CD4-positive, alpha-beta T cell treated with Interleukin-4 for 1 hour (primary cell): ENCODE measurements at places on chromosomes 7 and 10.
A peak's percentile ranks its signal among the peaks of the same experiment; 100 is the strongest.

DNA sequence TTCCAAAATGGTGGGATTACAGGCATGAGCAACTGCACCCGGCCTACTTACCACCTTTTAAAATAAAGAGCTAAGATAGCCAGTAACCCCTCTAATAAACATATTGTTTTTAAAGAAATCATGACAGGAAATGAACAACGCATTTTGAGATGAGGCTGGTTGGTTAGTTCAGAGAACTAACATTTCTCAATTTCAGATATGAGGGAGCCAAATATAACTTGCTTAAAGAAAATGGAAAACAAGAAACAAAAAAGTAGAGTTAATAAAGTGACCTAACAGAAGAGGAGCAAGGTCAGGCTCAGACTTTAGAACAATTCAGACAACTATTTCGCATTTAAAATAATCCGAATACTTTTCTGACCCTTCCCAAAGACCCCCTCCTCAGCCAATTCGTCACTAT lies 254.9 kb upstream of the PHF14 start:
- DNase-seq = no peak

DNA sequence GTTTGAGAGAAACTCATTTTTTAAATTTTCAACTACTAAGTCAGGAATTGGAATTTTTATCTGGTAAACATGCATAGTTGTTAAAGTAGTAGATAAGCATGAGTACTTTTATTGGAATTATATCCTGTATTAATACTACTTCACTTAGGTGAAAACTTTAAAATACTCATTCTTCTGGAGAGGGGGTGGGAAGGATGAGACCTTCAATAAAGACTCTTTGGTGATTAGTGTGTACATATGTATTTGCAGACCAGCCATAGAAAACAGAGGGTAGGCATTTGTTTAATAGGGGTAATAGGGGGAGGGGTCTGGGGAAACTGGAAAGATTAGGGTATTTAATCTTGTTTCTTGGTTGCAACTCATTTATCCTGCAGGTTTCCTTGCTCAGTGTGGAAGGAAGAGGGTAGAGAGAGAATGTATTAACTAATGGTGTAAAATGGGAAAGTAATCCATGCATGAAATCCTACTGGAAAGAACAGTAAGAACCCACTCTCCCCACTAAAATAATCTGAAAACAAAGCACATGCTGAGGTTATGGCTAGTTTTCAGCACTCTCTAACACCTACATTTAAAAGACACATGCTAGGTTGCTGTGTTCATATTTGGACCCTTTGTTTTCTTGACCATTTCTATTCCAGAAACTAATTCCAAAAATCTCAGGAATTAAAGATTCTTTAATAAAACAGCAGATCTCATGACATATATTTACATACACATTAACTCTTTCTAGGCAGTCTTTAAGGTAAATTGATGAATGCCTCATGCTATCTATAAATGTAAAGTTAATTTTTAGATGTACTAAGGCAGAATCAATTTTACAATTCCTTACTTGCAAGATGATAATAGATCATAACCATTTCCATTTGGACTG lies 6.2 kb upstream of the IGF2BP3 start:
- no peak for DNase-seq

- no peak for DNase-seq
Measured at GRCh38 chr10:113767222-113767621, 15.7 kb downstream of the PLEKHS1 start.

DNA sequence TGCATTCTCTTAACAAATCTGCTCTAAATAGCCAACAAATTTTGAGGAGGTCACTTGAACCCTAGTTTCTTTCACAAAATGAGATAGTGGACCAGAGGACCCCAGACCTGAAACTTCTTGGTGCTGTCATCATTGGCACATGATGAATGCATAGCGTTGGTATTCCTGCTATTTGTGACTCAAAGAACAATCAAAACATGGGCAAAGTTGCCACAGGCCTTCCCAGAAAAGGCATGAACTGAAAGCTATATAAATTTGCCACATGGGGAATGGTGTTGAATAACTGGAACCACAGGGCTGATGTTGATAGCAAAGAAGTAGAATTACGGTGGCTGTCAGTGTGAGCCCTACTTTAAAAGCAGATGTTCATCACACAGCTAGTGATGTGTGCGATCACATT lies 219.9 kb upstream of the KMT2E start:
- no peak for DNase-seq

- DNase-seq = peak; percentile 8
Measured at GRCh38 chr10:128211064-128211504, 84.9 kb upstream of the MKI67 start.

- DNase-seq = no peak
Measured at GRCh38 chr7:151717415-151717814, 159.5 kb downstream of the PRKAG2 start.

DNA sequence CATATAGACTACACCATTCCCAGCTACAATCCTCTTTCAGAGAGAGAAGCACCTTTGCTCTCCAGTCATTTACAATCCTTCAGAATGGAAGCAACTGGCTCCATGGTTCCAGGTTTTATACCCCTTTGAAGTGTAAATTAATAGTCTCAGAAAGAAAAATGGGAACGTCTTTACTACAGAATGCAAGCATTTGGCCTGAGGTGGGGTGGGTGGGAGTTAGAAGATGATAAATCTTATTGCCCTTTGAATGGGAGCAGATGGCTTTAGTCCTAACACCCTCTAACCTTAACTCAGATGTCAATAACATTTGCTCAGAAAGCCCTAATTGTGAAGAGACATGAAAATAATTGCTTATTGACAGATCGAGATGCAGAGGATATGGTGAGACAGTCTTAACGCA lies 84.2 kb upstream of the KCNMA1 start:
- no peak for DNase-seq

DNA sequence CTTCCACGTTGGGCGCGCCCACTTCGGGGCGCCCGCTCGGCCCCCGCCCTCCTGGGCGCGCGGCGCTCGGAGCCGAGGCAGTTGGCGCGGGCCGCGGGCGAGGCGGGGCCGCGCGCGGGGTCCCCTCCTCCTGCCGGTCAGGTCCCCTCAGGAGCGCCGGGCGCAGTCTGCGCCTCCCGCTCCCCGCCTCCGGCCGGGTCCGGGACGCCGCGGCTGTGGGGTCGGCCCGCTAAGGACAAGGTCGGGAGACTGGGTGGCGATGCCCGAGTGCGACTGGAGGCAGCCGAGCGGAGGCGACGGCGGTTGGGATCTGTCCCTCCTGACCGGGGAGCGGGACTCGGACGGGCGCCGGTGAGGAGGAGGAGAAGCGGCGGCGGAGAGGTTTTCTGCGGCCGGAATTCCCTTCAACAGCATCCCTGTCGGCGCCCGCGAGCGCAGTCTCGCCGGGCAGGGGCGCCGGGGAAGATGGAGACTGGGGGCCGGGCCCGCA lies at the start of gene ATRNL1:
ATRNL1 (plus strand) TSS at position 80 of the 490 bp plus-strand sequence; CDS start at position 466, 386 bp downstream.
- no peak for DNase-seq

DNA sequence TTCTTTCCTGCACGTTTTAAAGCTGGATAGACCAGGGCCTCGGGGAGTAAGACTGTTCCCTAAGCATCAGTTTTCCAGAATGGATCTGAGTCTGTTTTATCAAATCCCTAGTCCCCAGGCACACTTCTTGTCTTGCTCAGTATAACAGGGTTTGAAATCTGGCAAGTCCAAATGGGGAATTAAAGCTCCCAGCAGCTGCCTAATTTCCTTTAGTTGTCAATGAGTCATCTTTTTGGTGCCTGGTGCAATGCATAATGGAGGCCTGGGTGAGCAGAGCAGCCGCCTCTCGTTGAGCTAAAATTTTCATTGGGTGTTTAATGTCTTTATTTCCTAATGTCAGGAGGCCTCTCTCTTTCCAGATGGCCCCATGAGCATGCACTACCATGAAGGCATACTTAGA lies 87.9 kb downstream of the STRA8 start:
- DNase-seq = no peak

- peak; percentile 43 for DNase-seq
Measured at GRCh38 chr7:25260862-25261494, 32.7 kb upstream of the NPVF start.

DNA sequence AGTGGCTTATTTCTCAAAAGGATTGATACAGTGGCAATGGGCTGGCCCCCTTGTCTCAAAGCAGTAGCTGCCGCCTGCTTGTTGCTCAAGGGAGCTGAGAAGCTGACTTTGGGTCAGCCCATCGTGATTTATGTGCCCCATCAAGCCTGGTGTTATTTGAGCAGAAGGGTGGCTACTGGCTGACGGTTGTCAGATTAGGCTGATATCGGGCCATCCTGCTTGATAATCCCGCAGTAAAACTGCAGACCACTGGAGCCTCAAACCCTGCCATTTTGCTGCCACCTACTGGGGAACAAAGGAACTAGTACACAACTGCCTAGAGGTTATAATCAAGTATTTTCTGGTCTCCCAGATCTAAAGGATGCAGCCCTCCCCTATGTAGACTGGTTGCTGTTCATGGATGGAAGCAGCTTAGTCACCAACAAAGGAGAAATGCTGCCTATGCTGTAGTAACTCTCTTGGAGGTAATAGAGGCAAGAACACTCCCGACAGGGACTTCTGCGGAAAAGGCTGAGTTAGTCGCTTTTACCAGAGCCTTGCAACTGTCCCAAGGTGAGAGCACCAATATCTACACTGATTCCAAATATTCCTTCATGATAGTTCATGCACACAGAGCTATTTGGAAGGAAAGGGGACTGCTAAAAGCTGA lies 65.9 kb upstream of the ZNF92 start:
- DNase-seq = peak; percentile 44

DNA sequence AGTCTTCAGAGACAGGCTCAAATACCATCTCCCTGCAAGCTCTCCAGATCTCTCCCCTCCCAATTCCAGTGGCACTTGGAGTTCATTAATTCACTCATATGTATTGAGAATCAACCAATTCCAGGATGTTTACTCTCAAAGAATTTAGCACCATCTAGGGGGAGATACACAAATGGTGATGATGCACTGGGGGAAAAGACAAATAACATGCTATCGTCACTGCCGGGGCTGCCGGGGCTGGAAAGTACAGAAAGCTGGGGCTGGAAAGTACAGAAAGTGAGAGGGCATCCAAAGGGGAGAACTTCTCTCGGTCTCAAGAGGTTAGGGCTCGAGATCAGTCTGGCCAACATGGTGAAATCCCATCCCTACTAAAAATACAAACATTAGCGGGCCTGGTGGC lies 118.7 kb downstream of the MKX start:
- DNase-seq = no peak

- no peak for DNase-seq
Measured at GRCh38 chr7:146639291-146639690, 522.7 kb downstream of the CNTNAP2 start.

DNA sequence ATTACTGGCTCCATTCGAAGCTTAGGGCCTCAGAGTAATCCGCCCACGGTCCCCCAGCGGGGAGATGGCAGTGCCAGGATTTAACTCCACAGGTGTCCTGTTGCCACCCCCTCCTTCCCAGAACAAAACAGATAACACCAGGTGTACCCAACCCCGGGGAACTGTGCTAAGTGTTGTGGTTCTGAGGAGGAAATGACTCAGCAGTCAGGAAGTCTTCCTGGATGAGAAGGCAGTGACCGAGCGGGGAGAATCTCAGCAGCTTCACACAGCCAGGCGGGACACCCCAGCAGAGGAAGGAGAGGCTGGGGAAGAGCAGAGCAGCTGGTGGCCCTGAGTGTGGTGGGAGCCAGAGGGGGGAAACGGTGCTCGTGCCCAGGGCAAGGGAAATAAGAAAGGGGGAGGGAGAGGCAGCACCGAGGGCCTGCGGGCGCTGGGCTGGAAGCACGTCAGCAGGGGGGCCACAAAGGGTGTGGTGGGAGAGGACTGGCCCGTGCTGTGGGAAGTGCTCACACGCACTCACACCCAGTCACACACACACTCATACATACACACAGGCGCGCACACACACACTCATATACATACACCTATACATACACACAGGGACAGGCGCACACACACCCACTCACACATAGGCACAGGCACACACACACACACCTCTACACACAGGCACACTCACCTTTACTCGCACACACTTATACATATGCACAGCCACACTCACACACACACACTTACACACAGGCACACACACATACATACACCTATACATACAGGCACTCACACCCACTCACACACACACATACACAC lies 59.8 kb upstream of the CHST15 start:
- DNase-seq = peak; percentile 38

DNA sequence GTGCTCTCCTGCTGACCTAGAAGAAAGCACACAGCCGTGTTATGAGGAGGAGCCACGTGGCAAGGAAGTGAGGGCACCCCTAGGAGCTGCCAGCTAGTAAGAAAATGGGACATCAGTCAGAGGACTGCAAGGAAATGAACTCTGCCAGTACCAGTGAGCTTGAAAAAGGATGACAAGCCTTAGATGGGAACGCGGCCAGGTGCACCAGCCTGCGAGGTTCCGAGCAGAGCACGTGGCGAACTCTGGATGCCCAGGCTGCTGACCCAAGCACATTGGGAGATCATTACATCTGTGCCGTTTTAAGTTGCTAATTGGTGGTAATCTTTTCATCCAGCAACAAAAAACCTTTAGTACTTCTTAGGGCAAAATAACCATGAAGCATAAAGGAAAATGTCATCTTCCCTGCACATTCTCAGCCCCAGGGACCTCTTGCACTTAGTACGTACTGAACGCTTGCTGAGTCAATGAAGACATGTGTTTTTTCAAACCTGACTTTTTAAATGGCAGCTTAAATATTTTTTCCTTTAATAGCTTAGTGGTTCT lies 69.4 kb downstream of the AMZ1 start:
- DNase-seq = no peak

GRCh38 chr7:25933921-25934320 lies 218.1 kb upstream of the NFE2L3 start:
- no peak for DNase-seq
